Uterus (tissue), 4 donors: ENCODE measurements at places on chromosomes 7 and 10. TPM values are rescaled to one million over a fixed set of nuclear protein-coding genes. Genes with fewer than 3 reads are reported as not detected.

DNA sequence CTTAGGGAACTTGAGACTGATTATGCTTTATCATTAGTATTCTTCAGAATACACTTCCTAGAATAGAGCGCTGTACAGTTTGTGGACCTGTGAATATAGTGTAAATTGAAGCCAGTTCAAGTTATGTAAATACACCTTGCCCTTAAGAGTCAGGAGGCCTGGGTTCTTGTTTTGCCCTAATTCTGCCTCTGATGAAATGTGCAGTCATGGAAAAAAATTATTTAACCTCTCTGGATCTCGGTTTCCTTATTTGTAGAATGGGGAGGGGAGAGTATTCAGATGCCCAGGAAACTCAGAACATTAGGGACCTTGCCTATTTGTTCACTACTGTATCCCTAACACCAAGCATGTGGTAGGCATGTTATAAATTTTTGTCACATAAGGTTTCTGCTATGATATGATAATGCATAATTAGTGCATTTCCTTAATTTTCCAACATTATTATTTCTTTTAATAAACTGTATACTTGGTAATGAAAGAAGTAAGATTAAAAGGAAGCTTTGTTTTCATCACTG is 1.3 kb downstream of the EXOC6 start:
- no peak for DNase-seq

DNA sequence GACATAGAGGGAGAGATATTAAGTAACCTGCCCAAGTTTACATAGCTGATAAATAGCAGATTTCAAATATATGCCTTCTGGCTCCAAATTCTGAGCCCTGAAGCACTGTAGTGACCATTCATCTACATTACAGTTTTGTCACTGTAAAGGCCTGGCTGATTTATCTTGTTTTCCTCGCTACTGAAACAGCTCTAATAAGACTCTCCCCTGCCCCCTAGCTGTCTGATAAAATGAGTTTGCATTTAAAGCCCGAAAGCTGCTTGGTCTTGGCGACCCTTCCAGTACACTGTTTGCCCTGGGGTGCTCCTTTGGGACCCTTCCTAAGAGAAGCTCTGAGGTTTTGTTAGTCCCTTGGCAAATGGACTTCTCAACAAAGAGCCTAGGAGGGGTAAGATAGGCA is 59.7 kb upstream of the RAB11FIP2 start:
- peak; percentile 35 for DNase-seq

DNA sequence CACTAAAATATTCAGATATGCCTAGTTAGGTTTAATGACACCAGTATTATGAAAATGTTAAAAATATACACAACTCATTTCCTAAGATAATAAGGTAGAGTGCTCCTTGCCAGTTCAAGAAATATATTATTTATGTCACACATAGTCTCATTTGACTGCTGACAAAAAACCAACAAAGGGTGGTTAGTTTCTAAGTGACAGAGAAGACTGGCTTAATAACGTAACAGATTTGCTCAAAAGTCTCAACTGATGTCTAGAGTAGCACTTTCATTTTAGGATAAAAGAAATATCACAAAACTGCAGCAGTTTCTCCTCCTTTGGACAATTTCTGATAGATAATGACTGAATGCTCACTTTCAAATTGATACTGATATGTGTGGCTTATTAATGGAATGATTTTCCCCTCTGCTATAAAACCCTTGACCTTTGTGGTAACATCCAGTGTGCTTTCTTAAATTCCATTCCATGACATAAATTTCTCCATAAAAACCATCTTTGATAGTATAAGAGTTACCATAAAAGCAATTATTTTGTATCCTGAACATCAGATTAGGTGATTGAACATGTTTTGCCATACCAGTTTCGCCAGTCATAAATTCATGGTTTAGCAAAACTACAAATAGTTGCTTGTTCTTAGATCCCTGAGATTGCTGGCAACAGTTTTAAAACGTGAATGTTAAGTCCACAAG is 94.2 kb downstream of the NRBF2 start:
- DNase-seq = no peak

Gene MSANTD7
- 12.1 TPM for total RNA-seq

Gene FBXL13
- 12.9 TPM for total RNA-seq

Gene MPP7
- 9.1 TPM for total RNA-seq

GRCh38 chr7:78368771-78369170 is 570.2 kb downstream of the PHTF2 start:
- DNase-seq = no peak
